Hippocampal formation (tissue), 2 donors: ENCODE measurements at places on chromosomes 16 and 17.

GRCh38 chr17:16052486-16052885 is 52.9 kb downstream of the TTC19 start:
- DNase-seq = no peak

DNA sequence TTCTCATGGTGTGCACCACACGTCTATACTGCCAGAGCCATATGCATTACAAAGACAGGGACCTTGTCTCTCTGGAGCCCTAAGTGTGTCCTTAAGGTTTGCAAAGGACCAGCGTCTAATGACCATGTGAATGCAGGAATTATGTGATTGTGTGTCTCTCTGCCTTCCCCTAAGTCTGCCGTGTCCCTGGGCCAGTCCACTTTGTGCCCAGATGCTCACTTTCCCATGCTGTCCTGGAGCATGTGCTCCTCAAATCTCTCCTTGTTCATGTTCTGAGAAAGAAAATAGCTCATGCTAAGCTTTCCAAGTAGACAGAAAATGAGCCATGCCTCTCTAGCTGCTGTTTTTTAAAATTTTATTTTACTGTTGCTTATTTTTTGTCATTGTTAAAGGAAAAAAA is 125.5 kb downstream of the RBFOX1 start:
- DNase-seq = no peak

DNA sequence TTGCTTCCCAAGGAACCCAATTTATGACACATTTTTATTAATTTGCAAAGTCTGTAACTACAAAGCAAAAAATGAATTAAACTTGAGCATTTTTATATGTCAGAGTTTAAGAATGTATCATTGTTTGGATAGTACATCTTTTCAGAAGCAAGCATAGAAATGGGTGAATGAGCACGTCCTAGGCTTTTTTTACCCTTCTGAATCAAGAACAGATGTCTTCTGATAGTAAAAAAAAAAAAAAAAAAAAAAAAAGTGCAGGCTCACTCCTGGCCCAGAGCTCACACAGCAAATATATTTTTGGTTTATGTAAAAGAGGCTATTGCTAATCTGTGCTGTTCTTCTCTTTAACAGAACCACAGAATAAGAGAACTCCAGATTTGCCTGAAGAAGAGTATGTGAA is 6.3 kb downstream of the TERF2IP start:
- DNase-seq = peak; percentile 35

GRCh38 chr16:58022601-58023371 is 2.8 kb upstream of the MMP15 start:
- DNase-seq = peak; percentile 62

DNA sequence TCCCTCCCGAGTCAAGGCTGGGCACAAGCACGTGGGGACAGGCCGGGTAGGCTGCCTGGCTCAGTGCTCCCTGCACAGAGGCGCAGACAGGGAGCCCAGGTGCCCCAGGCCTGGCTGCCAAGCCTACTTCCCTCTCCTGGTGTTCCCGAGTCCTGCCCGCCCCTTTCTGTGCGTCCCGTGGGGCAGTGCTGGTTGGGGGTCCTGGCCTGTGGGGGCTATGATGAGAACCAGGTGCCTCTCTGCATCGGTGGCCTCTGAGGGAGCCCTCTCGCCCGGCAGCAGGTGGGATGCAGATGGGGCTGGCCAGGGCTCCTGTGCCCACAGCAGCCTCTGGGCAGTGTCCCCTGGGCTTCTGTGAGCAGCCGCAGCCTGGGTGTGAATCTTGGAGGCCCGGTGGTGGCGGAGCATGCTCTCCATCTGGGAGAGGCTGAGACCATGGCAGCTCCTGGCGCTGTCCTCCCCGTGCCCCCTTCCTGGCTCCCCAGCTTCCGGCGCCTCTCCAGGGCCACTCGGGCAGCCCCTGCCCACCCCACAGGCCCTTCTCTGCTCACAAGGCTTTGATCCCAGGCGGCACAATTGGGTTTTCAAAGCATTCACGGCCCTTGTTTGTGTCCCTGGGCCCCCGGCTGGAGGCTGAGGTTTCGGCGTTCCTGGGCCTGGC is 7.2 kb downstream of the CENPX start:
- DNase-seq = no peak

GRCh38 chr17:67245694-67246402 is 852 bp upstream of the HELZ start:
- DNase-seq = no peak

DNA sequence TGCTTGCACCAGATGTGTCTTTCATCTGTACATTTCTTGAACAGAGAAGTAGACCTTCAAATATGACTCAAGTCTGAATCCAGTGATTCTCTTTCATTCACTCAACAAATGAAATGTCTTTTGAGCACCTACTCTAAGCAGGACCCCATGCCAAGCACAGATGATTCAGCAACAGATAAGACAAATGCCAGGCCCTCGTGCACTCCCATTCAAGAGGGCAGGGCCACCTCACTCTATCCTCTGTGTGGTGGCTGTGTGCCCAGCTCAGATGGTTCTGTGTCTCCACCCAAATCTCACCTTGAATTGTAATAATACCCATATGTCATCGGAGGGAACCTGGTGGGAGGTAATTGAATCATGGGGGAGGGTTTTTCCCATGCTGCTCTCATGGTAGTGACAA is 74.1 kb upstream of the NKD1 start:
- no peak for DNase-seq

GRCh38 chr17:57993471-57994365 is 5.7 kb upstream of the VEZF1 start:
- DNase-seq = no peak

DNA sequence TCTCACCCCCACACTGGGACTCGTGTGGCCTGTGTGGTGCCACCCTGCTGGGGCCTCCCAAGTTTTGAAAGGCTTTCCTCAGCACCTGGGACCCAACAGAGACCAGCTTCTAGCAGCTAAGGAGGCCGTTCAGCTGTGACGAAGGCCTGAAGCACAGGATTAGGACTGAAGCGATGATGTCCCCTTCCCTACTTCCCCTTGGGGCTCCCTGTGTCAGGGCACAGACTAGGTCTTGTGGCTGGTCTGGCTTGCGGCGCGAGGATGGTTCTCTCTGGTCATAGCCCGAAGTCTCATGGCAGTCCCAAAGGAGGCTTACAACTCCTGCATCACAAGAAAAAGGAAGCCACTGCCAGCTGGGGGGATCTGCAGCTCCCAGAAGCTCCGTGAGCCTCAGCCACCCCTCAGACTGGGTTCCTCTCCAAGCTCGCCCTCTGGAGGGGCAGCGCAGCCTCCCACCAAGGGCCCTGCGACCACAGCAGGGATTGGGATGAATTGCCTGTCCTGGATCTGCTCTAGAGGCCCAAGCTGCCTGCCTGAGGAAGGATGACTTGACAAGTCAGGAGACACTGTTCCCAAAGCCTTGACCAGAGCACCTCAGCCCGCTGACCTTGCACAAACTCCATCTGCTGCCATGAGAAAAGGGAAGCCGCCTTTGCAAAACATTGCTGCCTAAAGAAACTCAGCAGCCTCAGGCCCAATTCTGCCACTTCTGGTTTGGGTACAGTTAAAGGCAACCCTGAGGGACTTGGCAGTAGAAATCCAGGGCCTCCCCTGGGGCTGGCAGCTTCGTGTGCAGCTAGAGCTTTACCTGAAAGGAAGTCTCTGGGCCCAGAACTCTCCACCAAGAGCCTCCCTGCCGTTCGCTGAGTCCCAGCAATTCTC is 27.4 kb downstream of the STH start:
- DNase-seq = no peak

DNA sequence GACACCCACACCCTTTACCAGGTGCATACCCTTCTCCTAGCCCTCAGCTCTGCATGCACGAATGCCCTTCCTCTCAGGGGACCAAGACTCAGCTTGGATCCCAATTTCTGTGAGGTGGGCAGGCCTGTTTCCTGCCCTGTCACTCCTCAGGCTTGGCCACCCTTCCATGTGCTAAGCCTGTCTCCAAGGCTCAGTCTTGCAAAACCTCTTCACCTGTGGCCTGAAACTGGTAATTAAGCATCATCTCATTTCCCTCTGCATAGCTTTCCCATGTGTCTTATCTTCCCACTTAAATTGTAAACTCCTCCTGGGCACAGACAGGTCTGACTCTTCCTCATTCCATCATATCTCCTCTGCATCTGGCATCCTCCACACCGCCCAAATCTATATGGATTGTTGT is 31.0 kb upstream of the SMPD3 start:
- DNase-seq = no peak

DNA sequence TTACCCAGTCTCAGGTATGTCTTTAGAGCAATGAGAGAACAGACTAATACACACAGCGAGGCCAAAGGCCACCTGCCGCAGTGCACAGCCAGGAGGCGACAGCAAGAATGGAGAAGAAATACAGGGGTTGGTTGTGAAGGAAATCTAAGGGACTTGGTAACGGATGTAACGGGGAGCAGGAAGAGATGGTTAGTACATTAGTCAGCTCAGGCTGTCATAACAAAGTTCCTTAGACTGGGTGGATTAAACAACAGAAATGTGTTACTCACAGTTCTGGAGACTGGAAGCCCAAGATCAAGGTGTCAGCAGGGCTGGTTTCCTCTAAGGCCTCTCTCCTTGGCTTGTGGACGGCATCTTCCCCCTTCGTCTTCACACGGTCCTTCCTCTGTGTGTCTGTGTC is 47.1 kb downstream of the TVP23C start:
- no peak for DNase-seq

- no peak for DNase-seq
These were observed 6.5 kb downstream of the ABHD15 start for GRCh38 chr17:29560316-29560715.

- no peak for DNase-seq
These were observed 590.5 kb downstream of the CDH11 start for GRCh38 chr16:64531401-64531800.

DNA sequence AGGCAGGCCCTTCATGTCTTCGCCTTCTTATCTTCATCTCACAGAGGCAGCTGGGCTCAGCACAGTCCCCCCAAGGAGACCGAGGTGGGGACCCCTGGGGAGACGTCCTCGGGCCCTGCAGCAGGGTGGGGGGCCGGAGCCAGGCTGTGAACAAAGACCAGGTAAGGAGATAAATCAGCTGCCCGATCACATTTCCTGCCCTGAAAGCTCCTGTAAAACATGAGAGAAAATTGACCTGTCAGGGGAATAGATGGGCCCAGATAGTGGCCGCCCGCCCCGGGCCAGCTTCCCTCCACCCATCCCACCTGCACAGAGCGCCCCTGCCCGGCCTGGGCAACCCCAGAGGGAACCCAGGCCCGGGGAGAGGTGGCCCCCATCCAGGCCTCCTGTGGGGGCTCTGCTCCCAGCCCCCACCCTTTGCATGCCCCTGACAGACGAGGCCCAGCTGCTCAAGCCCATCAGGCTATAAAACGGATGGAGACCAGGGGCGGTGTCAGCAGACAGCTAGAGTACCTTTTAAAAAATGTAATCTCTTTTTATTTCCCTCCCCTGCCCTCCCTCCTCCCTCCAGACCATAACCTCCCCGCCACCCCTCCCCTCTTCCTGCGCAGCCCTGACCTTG is 18.8 kb upstream of the SLC38A10 start:
- no peak for DNase-seq

DNA sequence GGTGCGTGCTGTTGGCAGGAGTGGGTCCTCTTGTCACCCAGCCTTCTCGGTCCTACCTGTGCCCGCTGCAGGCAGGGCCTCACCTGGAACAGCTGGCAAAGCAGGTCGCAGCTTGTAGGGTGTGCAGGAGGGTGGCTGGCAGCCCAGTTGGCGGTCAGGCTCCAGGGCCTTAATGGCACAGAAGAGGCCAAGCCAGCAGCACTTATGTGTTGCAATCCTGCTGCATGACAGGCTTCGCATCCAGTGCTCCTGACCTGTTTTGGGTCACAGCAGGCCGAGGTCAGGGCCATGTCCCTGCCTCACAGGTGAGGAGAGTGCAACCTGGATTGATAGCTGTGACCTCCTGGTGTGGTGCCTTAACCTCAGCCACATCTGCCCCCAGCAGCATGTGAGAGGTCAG is 31.9 kb downstream of the ZC3H18 start:
- no peak for DNase-seq

- no peak for DNase-seq
These were observed 4.1 kb upstream of the TNFRSF13B start for GRCh38 chr17:16975744-16976625.

DNA sequence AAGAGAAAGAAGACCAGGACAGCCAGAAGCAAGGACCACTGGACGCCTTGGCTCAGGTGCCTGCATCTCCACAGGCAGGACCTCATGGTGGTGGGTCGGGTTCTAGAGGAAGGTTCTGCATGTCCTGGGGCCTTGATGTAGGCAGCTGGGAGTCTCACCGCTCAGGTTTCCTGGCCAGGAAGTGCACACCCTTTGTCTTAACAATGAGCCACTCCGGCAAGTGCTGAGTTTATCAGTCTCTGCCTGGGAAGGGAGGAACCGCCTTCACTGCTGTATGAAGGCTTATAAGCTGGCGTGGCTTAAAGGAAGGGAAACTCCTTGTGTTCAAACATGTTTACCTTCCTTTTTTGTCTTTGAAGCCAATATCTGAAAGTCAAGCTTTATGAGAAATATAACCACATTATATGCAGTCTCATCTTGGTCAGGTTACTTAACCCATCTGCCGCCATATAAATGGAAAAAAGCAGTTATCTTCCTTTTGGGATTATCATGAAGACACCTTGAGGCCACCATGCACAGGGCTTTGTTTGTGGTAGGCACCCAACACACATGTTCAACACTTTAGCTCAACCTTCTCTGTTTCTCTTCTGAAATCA is at the start of gene ST6GALNAC1:
ST6GALNAC1 (minus strand) TSS at position 205 of the 596 bp plus-strand sequence; CDS start at position 86, 119 bp downstream.
- DNase-seq = no peak

GRCh38 chr16:81415751-81416150 is 28.9 kb upstream of the CMIP start:
- DNase-seq = no peak

GRCh38 chr17:57913575-57914272 is 41.5 kb downstream of the CUEDC1 start:
- no peak for DNase-seq

- DNase-seq = no peak
These were observed 624.4 kb upstream of the C16orf82 start for GRCh38 chr16:26442321-26442720.

DNA sequence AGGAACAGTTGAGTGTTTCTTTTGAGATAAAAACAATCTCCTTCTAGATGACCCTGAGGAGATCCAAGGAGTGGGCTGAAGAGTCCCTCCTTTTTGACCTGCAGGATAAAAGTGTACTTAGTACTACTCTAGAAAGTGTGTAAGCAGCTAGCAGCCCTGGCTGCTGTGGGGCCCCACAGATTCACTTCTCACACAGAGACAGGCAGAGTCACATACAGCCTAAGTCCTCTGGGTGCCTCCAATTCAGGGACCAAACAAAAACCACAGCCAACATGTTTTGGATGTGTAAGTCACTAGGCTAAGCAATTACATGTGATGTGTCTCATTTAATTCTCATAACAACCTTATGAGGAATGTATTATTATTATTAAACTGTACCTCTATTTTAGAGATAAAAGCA is 97.1 kb downstream of the TMEM100 start:
- DNase-seq = no peak

- DNase-seq = no peak
These were observed 362.6 kb downstream of the CNTNAP4 start for GRCh38 chr16:76639685-76640289.

- DNase-seq = no peak
These were observed 42.3 kb downstream of the TBX4 start for GRCh38 chr17:61494325-61495160.

DNA sequence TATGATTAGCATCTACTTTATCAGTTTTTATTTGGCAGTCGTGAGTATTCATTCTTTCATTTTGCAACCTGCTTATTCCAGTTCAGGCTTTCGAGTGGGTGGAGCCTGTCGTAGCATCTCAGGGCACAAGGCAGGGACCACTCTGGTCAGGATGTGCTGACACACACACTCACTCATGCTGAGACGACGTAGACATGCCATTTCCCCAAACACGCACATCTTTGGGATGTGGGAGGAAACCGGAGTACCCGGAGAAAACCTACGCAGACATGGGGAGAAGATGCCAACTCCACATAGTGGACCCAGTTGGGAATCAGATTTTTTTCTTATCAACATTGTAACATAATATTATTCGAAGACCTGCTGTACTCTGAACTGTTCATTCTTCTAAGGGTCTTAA is 756.5 kb upstream of the RBFOX1 start:
- no peak for DNase-seq
